ENCODE measurements at places on chromosomes 13 and 19.

- DNase-seq, result no peak
These were observed 112.1 kb downstream of the DLEU7 start for GRCh38 chr13:50731400-50731799.

GRCh38 chr13:99811067-99811700, 160.4 kb downstream of the ZIC5 start:
- DNase-seq, result no peak

GRCh38 chr13:74061926-74062595, 72.1 kb downstream of the KLF12 start:
- DNase-seq, result peak; percentile 18

- no peak for DNase-seq
These were observed 44.0 kb downstream of the PCDH17 start for GRCh38 chr13:57675526-57675925.

DNA sequence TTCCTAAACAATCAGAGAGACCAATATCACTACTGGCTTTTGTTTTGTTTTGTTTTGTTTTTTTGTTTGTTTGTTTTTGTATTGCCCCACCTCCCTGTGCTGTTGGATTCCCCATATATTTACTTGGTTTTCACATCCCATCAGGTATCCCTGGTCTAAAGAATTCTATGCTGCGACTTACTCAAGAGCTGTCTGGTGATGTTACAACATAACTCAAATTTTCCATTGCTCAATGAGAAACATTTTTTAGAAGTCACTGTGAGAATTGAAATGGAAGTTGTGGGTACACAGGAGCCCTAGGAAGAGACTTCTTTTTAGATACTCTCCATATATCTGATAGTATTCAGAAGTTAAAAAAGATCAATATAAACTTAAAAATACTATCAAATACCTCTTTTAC, 181.4 kb downstream of the KLF5 start:
- DNase-seq, result no peak
